ENCODE measurements at places on chromosomes 2 and 18.

- DNase-seq = no peak
Measured at GRCh38 chr2:11914455-11914854, 168.0 kb downstream of the LPIN1 start.

DNA sequence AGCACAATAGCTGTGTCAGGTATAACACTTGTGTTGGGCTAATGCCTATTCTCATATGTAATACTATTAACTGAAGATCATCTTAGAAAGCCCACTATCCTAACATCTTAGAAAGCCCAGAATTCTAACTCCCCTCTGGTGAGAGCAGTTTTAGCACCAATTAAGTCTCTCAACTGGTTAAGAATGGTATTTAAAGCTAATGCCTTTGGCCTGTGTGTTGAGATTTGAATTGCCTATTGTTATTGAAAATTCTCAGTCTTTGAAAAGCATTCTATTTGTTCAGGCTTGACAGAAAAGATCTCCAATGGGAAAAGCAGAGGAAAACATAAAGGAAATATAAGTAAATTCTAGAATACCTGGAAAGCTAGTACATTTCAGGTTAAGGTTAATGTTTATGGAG is 352.5 kb downstream of the ARHGAP15 start:
- DNase-seq = no peak

GRCh38 chr2:16774980-16775898 is 109.6 kb upstream of the CYRIA start:
- no peak for DNase-seq

- DNase-seq = no peak
Measured at GRCh38 chr2:42934580-42935186, 142.3 kb upstream of the HAAO start.

DNA sequence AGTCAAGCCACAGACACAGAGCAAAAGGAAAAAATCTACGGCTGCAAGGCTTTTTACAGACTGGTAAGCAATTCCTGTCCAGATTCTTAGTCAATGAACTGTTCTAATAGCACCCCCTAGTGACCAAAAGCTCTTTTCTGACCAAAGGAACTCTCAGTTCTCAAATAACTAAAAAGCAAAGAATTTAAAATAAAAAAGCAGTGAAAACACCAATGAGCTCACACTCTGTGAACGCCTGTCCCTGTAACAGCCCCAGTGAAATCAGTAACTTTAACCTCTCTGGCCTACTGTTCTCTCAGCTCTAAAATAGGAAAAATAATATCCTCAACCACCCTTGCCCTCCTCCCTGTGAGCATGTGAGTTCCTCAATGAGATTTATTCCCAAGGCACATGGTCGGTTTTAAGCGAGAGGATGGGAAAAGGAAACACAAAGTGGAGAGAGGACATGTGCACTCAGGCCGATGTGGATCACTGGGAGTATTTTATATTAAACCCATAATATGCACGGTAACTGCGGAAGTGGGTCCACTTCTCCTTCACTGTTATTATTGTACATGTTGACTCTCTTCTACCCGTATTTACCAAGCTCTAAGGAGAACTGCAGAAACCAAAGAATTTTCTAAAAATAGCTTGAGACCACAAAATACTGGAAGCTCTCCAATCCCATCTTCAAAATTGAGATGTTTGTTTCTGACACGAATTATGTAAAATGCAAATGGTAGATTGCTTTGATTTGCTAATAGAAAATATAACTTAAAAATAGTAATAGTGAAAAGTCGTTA is 128.5 kb downstream of the STK39 start:
- DNase-seq = no peak

DNA sequence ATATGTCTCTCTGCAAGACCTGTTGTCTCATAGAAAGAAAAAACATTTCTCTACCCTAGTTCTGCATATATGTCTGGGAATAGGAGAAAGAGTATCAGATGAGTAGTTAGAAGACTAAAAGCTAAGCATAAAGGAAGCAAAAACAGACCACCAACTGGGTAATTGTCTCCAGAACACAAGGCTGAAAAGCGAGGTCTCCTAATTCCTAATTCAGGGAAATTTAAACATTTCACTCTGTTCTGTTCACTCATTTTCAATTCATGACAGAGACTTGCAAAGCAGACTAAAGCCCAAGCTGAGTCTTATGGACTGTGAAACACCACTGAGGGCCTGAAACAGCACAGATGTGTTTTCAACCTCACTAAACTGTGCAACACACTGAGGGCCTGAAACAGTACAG is 224.4 kb upstream of the TMEM200C start:
- no peak for DNase-seq

DNA sequence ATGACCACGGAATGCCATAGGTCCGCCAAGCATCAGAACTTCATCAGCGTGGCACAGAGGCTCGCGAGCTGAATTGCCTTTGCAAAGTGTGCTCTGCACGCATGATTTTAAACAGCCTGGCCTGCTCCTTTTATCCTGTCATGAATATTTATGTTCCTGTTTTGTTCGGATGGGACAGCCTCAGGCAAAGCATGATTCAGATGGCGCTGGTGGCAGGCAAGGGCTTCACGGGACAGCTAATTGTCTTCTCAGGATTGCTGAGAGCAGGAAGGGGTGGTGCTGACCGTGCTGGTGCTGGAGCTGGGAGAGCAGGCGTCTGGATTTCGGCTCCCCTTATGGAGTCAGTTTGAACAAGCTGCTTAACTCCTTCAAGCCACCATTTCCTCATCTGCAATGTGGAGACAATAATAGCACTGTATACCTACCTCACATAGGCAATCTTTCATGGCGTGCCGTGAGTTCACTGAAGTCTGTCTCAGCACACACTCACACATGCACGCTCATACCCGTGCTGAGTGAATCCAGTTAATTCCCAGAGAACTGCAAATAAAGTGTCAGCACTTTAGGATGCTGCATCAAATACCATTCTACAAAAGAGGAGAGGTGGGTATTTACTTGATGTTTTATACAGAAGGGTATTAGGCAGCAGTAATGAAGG is 79.7 kb upstream of the APCDD1 start:
- no peak for DNase-seq

DNA sequence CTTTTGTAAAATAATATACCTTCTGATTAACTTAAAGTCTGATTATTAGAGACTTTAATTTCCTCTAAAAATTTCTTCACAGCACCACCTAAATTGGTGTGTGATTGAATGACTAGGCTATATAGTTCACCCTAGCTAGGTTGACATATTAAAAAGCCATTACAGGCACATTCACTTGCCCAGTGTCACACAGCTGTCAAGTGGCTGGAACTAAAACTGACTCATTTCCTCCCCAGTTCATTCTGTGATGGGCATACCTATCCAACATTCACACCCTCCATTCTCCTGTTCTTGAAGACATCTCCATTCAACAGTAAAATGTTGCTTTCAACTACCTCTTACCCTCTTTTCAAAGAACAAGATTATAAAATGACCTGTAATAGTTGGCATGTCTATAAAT is 334.5 kb downstream of the ARHGAP15 start:
- no peak for DNase-seq

GRCh38 chr2:159571540-159572260 is 44.6 kb downstream of the BAZ2B start:
- DNase-seq = no peak

- no peak for DNase-seq
Measured at GRCh38 chr2:215431290-215431689, 4.6 kb downstream of the FN1 start.

GRCh38 chr2:58535182-58535581 is 294.1 kb upstream of the FANCL start:
- DNase-seq = no peak

DNA sequence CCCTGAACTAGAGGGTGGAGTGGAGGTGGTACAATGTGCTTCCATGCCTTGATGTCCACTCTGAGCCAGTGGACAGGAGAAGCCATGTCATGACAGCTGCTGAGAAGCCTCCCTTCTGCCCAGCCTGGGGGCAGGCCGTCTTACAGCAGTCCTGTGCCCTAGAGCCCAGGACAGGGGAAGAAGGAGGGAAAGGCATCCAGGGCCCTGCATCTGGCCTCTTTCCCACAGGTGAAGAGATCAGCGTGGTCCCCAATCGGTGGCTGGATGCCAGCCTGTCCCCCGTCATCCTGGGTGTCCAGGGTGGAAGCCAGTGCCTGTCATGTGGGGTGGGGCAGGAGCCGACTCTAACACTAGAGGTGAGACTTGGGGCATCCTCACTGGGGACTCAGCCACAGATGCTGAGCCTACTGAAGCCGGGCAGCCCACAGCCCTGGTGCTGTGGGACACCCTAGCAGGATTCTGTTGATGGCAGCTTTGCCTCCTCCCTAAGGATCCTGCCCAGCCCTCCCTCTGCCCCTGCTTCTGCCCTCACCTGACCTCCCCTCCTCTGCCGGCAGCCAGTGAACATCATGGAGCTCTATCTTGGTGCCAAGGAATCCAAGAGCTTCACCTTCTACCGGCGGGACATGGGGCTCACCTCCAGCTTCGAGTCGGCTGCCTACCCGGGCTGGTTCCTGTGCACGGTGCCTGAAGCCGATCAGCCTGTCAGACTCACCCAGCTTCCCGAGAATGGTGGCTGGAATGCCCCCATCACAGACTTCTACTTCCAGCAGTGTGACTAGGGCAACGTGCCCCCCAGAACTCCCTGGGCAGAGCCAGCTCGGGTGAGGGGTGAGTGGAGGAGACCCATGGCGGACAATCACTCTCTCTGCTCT is 3.1 kb downstream of the IL36RN start:
- no peak for DNase-seq

DNA sequence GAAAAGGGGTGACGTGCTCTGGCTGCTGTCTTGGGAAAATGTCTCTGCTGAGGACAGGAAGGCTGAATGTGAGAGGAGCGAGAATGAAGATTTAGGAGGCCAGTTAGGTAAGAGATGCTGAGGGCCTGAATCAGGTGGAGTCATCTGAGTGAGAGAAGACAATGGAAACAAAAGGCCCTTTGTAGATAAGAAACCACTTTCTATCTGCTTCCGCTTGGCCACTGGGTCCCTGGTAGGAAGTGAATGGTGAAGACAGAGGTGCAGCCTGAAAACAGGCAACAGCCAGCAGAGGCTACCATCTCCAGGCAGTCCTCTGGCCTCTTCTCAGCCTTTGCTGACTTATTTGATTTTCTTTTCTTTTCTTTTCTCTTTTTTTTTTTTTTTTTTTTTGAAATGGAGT is 374.0 kb upstream of the SLC14A2 start:
- no peak for DNase-seq

DNA sequence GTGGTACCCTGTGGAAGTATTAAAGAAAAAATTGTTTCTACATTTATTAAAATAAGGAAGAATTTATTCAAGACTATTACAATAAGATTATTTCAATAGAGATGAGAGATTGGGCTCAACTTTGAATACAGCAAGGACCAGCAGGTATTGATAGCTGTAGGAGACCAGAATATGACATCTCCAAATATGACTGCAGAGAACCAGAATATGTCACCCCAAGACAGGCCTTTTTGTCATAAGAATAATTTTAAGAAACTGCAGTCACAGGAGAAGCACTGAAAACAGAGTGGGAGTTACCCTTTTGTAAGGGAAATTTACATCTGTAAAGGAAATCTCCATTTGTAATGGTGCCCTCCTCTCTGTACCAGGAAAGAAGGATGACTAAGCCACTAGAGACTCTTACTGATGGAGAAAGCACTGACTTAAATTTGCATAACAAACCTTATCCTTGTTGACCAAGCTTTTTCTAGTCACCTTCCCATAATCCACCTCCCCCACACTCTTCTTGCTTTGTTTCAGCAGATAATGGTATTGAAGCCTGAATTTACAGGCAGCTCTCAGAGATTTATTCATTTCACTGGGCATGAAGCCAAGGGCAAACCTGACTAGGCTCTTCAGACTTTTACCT is 145.1 kb upstream of the RMP24 start:
- DNase-seq = no peak

DNA sequence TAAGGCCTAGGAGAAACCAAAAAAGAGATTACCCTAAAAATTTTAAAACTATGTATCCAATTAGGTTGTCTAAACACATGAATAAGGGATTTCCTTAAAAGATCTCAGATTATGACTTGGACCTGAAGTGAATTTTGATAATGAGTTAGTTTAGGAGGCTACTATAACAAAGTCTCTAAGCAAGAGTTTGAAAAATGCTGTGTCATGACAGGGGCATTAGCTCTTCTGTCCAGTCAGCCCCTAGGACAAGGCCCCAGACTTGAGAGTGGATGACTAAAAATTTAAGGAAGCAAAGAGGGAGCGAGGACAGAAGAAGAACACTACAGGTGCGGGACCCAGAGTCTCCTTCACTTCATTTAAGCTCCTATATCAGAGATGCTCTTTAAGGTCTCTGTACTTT is 135.9 kb downstream of the DTNB start:
- DNase-seq = no peak

DNA sequence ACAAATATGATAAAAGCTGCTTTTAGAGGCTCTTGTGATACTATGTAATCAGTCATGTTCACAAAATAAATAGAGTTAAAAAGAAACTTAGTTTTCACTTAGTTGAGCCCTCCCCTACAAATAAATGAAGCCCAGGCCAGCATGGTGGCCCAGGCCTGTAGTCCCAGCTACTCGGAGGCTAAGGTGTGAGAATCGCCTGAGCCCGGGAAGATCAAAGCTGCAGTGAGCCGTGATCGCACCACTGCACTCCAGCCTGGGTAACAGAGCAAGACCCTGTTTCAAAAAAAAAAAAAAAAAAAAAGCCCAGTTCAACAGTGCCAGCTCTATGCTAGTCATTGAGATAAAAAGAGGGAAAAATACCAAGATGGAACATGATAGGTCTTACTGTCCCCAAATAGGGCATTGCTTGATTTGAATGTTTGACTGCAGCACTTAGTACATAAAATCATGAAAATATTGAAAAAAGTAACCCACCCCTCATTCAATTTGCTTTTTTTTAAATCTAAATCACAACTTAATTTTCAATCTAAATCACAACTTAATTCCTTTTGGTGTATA is 1.5 kb downstream of the ASNSD1 start:
- DNase-seq = no peak

DNA sequence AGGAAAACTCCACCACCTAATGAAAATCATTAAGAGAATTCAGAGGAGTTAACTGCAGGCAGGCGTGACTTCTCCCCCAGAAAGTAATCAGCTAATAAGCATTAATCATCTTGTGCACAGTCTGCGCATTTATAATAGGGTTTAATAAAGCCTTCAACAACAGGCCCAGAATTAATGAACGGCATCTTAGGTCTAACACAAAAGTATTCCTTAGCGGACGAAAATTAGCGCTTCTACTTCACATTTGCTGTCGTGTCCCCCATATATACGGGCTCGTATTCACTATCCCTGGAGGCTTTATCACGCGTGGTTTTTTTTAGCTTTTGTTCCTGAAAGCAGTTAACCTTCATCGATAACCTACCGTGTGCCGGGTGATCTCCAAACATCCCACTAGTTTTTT is 1.8 kb downstream of the ATP8B1 start:
- DNase-seq = no peak

DNA sequence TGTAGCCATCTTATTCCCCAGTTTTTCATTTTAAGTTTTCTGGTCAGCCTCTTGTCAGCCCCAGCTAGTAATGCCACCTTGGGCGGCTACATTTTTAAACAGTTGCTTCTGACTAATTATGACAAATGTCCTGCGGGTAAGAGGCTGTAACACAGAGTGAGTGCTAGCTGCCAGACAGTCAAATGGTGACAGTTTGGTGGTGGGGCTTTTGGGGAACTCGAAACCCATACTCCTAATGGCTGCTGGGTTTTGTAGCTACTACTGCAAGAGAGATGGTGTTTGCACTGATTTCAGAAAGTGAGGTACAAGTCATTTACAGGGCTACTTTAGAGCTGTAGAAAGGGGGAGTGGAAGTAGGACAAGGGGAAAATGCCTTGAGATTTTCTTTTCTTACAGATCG is 48.2 kb downstream of the ZCCHC2 start:
- no peak for DNase-seq

Measured in stimulated activated CD4-positive, alpha-beta T cell treated with anti-CD3 and anti-CD28 coated beads, Interleukin-4, amount 100 ng/mL, for 48 hours (primary cell).